Immature natural killer cell (primary cell): ENCODE measurements at places on chromosomes 5 and 9. TPM values are rescaled to one million over a fixed set of nuclear protein-coding genes. Genes with fewer than 3 reads are reported as not detected.

The MELK gene
- polyA plus RNA-seq: 0.18 TPM

The DMGDH gene
- not detected for polyA plus RNA-seq

The GCNT4 gene
- 0.10 TPM for polyA plus RNA-seq

The CDC20B gene
- polyA plus RNA-seq: not detected

The NUP214 gene
- 9.9 TPM for polyA plus RNA-seq

The IL17B gene
- polyA plus RNA-seq: not detected

The TRPM6 gene
- polyA plus RNA-seq: not detected

The RASEF gene
- not detected for polyA plus RNA-seq

The PCDHGA2 gene
- polyA plus RNA-seq: not detected

The IL31RA gene
- polyA plus RNA-seq: not detected

The DOCK8 gene
- 81.9 TPM for polyA plus RNA-seq

The SLC25A2 gene
- polyA plus RNA-seq: not detected

The SNCAIP gene
- polyA plus RNA-seq: not detected

The GPR151 gene
- not detected for polyA plus RNA-seq

The LURAP1L gene
- polyA plus RNA-seq: not detected

The PRDM9 gene
- not detected for polyA plus RNA-seq

The KIF4B gene
- not detected for polyA plus RNA-seq

The LCN15 gene
- polyA plus RNA-seq: not detected

The IFNK gene
- polyA plus RNA-seq: not detected

The SOHLH1 gene
- polyA plus RNA-seq: not detected

The FAM151B gene
- not detected for polyA plus RNA-seq

The MEGF10 gene
- polyA plus RNA-seq: not detected

The MCC gene
- 0.53 TPM for polyA plus RNA-seq

The ADGRV1 gene
- polyA plus RNA-seq: 0.43 TPM

The TLR4 gene
- 0.15 TPM for polyA plus RNA-seq
